NCI-H2029 treated with DMSO at 0.1 percent for 48 hours (cell line): ENCODE measurements at places on chromosomes 6 and 20.

GRCh38 chr6:100307561-100307960 is 157.2 kb downstream of the SIM1 start:
- DNase-seq: no peak

- no peak for DNase-seq
Measured at GRCh38 chr6:169411296-169411695, 157.7 kb upstream of the THBS2 start.

DNA sequence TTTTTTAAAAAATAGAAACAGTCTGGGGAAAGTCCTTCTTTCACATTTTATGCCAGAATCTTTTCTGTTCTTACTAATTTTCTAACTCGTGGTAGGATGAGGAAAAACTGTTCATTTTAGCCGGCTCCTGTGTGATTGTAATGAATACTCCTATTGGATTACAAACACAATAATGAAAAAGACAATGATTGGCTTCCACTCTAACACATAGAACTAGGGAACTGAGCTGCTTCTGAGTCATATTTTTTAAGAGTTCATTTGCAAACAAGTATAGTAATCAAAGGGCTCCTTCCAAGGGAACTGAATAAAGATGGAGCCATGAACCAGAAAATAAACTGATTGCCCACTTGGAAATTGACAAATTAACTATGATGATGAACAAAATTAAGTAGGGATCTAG is 265.3 kb upstream of the TCF21 start:
- DNase-seq: no peak

GRCh38 chr20:18072532-18072931 is 14.8 kb upstream of the OVOL2 start:
- DNase-seq: no peak

GRCh38 chr20:8474027-8474668 is 342.1 kb downstream of the PLCB1 start:
- DNase-seq: no peak

DNA sequence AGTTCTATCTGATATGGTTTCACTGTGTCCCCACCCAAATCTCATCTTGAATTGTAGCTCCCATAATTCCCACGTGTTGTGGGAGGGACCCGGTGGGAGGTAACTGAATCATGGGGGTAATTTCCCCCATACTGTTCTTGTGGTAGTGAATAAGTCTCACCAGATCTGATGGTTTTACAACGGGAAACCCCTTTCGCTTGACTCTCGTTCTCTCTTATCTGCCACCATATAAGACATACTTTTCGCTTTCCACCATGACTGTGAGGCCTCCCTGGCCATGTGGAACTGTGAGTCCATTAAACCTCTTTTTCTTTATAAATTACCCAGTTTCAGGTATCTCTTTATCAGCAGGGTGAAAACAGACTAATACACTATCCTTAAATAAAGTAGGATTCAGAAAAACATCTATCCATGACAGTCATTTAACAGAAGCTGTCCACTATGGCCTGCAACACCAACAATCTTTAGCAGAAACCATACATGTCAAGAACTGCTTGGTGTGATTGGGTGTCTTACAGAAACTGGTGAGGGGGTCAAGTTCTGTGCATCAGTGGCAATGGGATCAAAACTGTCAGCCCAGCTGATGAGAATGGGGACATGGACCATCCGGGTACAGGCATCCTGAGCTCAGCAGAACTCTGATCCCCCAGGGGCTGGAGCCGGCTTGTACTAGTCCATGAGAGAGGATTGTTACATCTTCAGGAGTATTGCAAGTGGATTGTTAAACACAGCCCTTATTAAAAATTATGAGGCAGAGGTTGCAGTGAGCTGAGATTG is 59.2 kb downstream of the SCML4 start:
- no peak for DNase-seq

GRCh38 chr6:143060806-143061596 is at the start of gene AIG1:
AIG1 (plus strand) TSS chr6:143060889; CDS start chr6:143060926, 37 bp downstream.
- no peak for DNase-seq

- DNase-seq: no peak
Measured at GRCh38 chr6:44575644-44576043, 188.1 kb downstream of the CDC5L start.

GRCh38 chr20:20710443-20711315 is 1.8 kb downstream of the RALGAPA2 start:
- peak; percentile 43 for DNase-seq

GRCh38 chr6:113010196-113010989 is 663.3 kb downstream of the RFPL4B start:
- DNase-seq: no peak

DNA sequence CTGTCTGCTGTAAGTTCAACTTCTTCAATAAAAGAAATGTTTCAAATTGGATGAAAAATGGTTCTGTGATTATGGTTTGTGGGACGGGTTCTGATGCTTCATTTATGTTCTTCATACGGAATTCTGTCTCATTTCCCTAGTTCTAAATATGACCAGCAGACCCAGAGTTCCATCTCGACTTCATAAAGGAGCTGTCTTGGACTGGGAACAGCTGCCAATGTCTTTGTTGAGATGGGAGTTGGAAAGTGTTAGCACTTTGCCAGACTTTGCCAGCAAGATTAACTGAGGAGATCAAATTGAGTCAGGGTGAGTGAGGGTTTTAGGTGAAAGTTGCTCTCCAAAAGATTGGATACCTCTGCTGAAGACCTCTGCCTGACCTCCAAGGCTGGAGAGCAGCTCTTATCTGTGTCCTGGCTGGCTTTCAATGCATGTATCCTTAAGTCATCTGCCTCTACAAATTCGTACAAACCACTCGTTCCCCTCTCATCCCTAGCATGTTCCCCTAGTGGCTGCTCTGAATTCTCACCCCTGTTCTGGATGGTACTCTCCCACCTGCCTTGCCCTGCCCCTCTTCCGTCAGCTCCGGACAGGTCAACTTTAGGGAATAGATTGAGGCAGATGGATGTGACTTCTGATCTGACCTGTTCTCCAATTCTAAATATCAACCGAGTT is at the start of gene EFCAB8:
Gene EFCAB8, plus strand, starts transcription at position 223 of the 672 bp plus-strand sequence. CDS start 4,870 bp downstream, outside the sequence.
- DNase-seq: no peak

- no peak for DNase-seq
Measured at GRCh38 chr6:139882234-139882633, 507.8 kb upstream of the CITED2 start.

GRCh38 chr6:33029328-33030184 is 20.2 kb upstream of the HLA-DOA start:
- no peak for DNase-seq

DNA sequence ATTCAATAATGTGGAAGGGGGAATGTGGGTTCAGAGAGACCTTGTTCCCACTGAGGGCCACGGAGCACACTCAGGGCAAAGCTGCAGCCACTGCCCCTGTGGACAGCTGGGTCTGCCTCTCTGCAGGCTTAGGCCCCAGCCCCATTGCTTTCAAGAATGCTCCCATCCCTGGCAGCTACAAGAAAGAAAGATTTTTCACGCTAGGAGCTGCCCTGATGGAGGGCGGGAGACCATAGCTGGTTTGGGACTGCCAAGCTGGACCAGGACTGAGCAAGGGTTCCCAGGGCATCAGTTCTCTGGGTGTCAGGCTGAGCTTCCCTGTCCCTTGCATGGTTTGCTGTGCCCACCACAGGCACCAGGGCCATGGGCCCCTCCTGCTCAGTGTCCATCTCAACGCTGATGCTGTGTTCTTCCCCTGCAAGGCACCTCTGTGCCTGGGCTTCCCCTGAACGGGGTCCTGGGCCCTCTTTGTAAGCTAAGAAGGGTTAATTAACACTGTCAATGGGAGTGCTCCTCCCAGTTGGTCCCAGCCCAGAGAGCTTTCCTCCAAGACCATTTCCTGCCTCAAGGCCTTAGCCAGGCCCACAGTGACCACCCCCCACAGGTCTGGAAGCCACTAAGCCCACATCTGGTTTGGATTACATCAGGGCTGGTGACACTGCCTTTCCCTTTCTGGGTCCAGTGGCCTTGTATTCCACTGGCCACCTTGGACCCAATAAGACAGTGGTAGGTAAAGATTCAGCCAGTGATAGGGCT is 8.4 kb downstream of the FOXS1 start:
- DNase-seq: no peak

- DNase-seq: no peak
Measured at GRCh38 chr6:138258991-138259390, 40.7 kb upstream of the PBOV1 start.

GRCh38 chr20:52049001-52049731 is 142.4 kb downstream of the ZFP64 start:
- DNase-seq: no peak

- peak; percentile 81 for DNase-seq
Measured at GRCh38 chr6:157233686-157234085, 89.6 kb downstream of the TMEM242 start.

GRCh38 chr20:60334911-60335310 is 376.7 kb downstream of the CDH26 start:
- no peak for DNase-seq

DNA sequence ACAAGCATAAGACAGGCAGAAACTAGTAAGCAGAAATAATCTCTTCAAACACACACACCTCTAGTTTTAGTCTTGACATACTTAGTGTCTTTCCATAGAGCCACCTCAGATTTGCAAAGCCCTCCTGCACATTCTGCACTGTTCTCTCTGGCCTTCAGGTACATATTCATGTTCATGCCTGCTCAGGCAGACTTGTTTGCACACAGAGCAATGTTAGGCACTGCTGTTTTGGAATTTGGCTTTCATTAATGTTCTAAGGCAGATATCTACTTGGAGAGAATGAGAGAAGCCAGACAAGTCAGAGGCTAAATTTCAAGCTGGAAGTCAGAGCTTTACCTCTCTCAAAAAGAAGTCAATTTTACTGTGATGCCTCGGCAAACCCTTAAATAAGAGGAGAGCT is 21.3 kb upstream of the DST start:
- DNase-seq: no peak

DNA sequence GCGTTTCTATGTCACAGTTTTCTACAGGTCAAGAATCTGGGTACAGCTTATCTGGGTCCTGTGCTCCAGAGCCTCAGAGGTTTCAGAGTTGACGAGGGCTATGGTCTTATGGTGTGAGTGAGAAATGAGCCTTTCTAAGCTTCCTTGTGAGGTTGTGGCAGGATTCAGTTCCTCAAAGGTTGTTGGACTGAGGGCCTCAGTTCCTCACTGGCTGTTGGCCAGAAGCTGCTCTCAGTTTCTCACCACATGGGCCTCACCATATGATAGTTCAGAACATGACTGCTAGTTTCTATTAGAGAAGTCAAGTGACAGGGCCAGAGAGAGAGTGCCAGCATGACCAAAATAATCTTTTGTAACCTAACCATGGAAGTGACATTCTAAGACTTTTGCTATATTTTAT is 96.1 kb downstream of the NUS1 start:
- no peak for DNase-seq

GRCh38 chr6:97674802-97675201 is 391.8 kb upstream of the MMS22L start:
- no peak for DNase-seq

- DNase-seq: no peak
Measured at GRCh38 chr20:36720510-36720909, 25.4 kb downstream of the NDRG3 start.
